ELR (cell line): ENCODE measurements at places on chromosomes 13 and 19.

- DNase-seq: no peak
Observed at GRCh38 chr19:46660551-46661019, 397 bp downstream of the DACT3 start.

- DNase-seq: no peak
Observed at GRCh38 chr13:21578748-21579147, 25.2 kb downstream of the MICU2 start.

GRCh38 chr13:79673993-79674377 is 193.0 kb downstream of the NDFIP2 start:
- DNase-seq: no peak

- DNase-seq: peak; percentile 23
Observed at GRCh38 chr19:18239303-18239702, 13.1 kb upstream of the PDE4C start.
